Panc1 (cell line): ENCODE measurements at places on chromosomes 12 and 14.
A peak's percentile ranks its signal among the peaks of the same experiment; 100 is the strongest.

DNA sequence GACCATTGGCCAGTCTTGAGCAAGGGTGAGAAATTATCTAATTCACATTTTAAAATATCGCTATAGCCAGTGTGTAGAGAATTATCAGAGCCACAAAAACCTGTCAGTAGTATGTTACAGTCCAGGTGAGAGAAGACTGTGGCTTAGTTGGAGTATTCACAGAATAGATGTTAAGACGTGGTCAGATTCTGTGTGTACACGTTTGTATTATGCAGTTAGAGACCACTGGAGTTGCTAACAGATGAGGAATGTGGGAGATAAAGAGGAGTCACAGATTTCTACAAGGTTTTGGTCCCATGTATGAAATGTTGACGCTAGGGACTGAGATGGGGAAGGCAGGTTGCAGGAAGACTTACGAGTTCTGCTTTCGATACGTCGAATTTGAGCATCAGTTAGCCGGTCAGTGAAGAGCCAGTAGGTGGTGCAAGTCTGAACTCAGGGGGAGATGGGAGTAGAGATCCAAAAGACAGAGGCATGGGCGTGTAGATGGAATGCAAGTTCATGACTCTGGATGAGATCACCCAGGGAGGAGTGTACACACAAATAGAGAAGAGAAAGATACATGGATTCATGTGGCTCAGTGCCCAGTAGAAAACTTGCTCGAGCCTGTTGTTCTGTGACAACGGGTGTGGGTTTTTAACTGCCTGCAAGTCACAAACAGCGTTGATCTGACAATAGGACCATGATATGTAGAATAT lies 114.8 kb upstream of the FLRT2 start:
- DNase-seq: peak; percentile 80

DNA sequence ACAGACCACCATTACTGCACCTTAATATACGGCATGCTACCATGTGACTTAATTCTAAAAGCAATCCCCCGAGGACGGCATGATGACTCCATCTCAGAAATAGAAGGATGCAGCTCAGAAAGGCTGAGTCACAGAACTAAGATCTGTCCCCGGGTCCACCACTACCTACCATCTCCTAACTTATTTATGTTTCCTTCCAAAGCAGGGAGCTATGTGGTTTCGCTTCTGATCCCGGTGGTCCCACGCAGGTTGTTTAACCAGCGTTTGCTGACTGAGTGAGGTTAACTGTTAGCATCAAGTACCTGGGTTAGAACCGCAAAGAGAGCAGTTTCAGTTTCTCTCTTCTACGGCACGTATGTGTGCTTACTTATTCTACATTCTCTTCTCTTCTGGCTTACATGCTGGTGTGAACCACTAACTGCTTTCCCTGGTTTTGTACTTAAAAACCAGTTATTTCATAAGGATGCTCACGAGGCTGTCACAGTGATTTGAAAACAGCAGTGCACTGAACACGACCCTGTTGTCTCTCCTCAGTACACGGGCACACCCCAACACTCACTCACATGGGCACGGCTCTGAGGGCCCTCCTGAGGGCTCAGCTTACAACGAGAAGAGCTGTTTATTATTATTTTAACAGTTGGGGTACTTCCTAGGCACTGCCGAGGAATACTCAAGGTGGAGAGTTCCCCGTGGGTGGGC lies 66.7 kb downstream of the CCDC88C start:
- DNase-seq: no peak

DNA sequence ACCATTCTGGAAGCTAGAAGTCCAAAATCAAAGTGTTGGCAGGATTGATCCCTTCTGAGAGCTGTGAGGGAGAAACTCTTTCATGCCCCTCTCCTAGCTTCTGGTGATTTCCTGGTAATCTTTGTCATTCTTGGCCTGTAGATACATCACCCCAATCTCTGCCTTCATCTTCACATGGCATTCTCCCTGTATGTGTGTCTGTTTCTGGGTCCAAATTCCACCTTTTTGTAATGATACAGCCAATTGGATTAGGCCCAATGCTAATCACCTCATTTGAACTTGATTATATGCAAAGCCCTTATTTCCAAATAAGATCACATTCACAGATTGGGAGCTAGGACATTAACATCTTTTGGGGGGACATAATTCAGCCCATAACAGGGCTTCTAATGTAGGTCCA lies 76.9 kb upstream of the MBIP start:
- DNase-seq: no peak

- DNase-seq: no peak
Observed at GRCh38 chr12:23472329-23472971, 477.0 kb downstream of the SOX5 start.

- no peak for DNase-seq
Observed at GRCh38 chr12:83122623-83122934, 435.9 kb downstream of the TMTC2 start.

- DNase-seq: no peak
Observed at GRCh38 chr12:26162905-26163304, 32.5 kb upstream of the SSPN start.

DNA sequence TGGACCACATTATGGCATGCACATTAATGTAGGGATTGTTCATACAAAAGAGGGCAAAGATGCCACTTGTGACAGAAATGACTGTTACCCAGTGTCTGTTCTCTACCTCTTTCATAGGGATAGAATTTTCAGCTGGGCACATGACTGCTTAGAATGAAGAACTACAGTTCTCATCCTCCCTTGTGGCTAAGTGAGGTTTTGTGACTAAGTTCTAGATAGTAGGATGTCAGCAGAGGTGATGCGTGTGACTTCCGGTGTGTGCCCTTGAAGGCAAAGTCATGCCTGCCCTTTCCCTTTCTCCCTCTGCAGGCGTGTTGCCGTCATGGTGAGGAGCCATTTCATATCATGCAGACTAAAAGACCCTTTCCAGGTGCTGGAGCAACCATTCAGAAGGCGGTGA lies 99.3 kb downstream of the CACNA1C start:
- no peak for DNase-seq

- DNase-seq: no peak
Observed at GRCh38 chr12:97275256-97275655, 187.3 kb upstream of the RMST start.

DNA sequence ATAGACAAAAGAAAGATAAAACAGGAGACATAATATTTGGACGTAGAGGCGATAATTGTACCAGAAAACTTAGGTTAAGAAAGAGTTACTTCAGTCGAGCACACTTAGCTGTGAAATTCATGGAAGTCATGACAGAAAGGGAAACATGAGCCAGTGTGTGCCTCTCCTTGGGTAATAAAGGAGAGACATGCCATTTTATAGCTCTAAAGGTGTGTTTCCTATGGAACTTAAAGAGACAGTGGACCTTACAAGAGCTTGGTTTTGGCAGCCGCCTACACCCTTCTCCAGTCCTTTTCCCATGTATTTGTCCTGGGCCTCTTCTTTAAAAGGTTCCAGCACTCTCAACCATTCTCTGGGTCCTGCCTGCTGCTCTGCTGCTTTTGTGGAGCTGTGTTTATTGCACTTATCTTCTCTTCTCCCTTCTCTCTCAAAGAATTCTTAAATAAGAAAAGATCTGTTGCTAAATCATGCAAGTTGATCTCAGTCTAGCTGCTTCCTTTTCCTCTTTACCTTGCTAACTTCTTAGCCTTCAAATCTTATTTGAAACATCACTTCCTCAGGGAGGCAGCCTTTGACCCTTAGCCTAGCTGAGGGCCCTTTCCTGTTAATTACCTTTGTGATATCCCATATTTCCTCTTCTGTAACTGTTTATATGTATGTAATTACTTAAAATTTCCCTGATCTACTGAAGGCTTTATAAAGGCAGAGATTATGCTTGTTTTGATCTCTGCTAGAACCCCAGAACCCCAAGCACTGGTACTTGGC lies 81.8 kb upstream of the EVL start:
- no peak for DNase-seq

- peak; percentile 75 for DNase-seq
Observed at GRCh38 chr12:115227137-115227615, 543.2 kb upstream of the TBX3 start.

DNA sequence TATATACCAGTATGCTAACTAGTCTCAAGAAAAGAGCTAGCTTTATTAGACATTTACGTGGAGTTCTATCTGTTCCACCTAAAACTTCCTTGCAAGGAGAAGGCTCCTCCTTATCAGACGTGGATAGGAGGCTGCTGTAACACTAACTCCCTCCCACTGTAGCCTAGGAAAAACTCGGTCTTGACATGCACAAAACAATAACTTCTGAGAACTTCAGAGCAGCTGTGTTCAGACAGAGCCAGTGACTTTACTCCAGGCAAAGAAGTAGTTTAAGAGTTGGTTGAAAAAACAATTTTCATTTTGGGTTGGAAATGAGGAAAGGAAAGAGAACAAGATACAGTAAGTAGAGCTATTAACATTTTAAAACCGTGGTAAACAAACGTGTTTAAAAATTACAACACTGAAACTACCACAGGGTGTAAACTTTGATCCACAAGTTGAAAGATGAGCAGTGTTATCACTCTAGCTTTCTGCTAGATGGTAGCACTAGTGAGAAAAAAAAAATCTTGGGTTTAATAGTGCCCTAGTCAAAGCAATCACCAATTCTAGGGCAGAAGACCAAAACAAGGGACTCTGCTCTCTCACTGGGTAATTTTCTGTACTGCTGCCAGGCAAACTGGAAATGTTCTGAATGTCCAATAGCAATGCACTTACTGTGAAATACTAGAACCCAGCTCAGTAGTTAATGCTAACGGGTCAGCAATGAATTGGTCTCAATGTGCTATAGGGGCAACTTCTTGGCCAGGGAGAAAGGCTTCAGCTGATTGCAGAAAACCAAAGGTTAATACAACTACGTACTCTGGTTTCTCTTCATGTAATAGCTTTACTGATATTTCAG lies 2.4 kb downstream of the ATF7 start:
- DNase-seq: no peak

- no peak for DNase-seq
Observed at GRCh38 chr12:130969223-130969622, 15.5 kb downstream of the ADGRD1 start.

DNA sequence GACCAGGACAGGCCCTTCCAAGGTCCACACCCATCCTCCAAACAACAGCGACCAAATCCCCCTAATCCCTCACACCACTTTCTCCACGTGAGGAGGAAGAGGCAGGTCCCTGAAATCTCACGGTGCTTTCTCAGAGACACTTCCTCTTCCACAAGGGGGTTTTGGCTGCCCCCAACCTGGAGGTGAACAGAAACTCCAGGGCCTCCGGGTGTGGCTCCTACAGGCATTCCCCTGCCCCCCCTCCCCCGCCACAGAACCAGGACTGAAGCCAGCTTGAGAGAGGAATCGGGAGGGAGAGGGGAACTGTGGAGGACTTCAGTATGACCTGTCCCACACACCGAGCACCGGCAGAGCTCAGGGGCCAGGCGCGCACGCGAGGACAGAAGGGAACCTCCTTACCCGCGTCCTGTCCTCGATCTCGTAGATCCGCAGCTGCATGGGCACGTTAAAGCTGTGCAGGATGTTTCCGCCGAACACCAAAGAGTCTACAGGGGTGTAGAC lies 60.2 kb downstream of the KDM2B start:
- DNase-seq: no peak

- DNase-seq: no peak
Observed at GRCh38 chr14:68507544-68508081, 285.3 kb downstream of the ZFP36L1 start.

DNA sequence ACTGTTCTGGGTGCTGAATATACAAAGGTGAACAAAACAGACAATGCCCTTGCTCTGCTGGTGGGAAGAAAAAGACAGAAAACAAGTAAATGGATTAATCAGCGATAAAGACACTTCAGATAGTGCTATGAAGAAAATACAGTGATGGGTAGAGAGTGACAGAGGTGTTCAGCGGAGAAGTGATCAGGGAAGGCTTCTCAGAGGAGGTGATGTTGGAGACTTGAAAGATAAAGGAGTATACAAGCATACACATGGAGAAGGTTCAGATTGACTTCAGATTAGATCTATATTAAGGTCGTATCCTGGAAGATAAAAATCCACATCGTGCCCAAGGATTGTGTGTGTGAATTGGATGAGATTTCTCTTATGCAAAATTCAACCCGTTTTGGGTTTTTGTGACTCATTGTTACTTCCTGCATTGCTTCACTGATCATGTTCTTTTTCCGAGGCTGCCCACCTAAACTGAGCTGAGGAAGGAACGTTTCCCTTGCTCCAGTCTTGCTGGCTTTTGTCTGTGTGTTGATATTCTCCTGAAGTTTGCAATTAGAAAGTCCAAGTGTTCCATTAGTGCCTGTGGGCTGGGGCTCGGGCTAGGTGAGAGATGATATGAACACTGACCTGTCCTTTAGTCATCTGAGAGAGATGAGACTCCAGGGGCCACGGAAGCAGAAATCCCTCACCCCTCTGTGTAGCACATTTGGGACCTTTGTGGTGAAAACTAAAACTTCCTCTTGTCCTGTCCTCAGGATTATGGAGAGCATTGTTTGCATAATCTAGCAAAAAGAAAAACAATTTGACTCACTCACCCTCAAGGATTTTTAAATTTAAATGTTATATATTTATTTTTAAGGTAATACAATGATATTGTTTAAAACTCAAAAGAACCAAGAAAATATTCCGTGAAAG lies 27.6 kb downstream of the PLXNC1 start:
- no peak for DNase-seq

DNA sequence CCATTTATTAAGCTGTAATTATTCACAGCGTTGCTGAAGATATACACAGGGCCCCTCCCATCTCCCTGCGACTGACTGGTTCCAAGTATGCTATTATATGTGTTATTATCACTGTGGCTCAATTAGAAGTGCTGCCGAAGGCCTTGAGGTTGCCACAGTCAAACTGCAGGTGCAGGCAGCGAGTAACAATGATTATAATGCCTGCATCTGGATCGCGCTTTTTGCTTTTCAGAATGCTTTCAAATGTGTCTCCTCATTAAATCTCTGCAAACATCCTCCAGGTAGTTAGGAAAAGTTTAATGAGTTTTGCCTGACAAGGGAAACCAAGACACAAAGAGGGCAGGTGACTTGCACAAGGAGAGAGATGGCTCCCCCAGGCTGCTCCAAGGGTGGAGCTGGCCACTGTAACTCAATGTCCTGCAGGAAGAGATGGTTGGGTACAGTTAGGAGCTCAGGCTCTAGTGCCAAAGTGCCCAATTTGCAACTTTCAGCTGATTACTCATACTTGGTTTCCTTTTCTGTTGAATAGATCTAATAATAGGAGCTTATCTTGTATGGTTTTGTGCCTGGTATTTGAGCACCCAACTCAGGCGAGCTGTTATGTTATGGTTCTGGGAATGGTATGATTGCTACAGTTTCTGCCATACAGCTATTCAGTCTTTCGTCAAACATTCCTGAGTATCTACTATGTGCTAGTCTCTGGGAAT lies 1.7 kb upstream of the SYNE3 start:
- no peak for DNase-seq

- DNase-seq: peak; percentile 61
Observed at GRCh38 chr14:64074961-64075612, 219.1 kb downstream of the ESR2 start.

GRCh38 chr14:64711039-64711438 lies 6.8 kb downstream of the PLEKHG3 start:
- no peak for DNase-seq

DNA sequence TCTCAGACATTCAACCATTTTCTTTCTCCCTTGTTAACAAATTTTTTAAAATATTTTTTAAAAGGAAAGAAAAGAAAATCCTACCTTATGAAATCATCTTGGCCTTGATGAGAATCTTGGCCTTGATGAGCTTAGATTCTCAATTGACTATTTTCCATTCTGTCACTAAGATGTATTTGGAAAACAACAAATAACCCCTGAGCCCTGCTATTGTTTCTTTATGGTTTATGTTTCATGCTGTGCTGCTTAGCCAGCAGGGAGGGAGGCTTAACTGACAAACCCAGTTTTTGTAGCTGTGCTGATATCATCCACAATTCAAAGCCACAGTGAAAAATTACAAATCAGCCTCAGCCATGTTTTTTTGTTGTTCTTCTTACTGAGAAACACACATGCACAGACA lies 404.1 kb downstream of the RAD51B start:
- DNase-seq: no peak
